ENCODE measurements at places on chromosomes 5 and 9. TPM values are rescaled to one million over a fixed set of nuclear protein-coding genes. Genes with fewer than 3 reads are reported as not detected.

DND1 gene
- total RNA-seq = 0.28 TPM

ARRDC3 gene
- total RNA-seq = 67.1 TPM

NR5A1 gene
- not detected for total RNA-seq

FST gene
- 60.9 TPM for total RNA-seq

RGS7BP gene
- total RNA-seq = 3.3 TPM
